Activated naive CD8-positive, alpha-beta T cell treated with anti-CD3 and anti-CD28 coated beads, Interleukin-2, amount 50 U/mL, for 16 hours (primary cell): ENCODE measurements at places on chromosomes 11 and 22.

- no peak for DNase-seq
Observed at GRCh38 chr11:55624531-55624930, 10.4 kb upstream of the OR4P4 start.

DNA sequence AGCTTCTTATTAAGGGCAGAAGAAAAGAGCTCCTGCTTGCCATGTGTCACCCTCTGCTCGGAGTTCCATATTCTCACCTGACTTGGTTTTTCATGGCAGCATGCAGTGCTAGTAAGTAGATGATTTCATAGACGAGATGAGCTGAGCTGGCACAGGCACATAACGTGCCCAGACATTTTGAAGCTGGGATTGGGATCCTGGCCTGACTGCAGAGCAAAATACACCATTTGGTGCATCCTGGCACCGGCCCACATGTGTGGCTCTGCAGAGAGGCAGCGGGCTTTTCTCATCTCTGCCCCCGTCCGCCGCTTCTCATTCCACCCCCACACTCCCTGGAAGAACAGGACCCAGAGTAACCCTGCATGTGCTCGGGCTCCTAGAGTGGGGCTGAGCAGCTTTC lies 24.8 kb downstream of the FAM118A start:
- no peak for DNase-seq

DNA sequence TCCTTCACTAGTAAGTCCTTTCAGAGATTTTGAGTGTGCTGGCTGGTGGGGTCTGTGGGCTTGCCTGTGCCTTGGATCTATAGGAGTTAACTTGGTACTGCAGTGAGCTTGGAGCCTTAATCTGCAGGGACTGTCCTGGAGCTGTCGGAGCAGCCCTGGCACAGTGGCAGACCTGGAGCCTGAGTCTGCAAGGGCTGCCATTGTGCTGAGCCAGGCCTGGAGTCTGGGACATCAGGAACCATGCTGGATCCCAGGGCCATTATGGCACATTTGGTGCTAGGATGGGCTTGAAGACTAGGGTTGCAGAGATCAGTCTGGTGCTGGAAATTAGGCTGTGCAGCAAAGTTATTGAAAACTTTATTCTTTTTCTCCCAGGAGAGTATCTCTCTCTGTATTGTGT lies 665.4 kb downstream of the METTL15 start:
- no peak for DNase-seq

DNA sequence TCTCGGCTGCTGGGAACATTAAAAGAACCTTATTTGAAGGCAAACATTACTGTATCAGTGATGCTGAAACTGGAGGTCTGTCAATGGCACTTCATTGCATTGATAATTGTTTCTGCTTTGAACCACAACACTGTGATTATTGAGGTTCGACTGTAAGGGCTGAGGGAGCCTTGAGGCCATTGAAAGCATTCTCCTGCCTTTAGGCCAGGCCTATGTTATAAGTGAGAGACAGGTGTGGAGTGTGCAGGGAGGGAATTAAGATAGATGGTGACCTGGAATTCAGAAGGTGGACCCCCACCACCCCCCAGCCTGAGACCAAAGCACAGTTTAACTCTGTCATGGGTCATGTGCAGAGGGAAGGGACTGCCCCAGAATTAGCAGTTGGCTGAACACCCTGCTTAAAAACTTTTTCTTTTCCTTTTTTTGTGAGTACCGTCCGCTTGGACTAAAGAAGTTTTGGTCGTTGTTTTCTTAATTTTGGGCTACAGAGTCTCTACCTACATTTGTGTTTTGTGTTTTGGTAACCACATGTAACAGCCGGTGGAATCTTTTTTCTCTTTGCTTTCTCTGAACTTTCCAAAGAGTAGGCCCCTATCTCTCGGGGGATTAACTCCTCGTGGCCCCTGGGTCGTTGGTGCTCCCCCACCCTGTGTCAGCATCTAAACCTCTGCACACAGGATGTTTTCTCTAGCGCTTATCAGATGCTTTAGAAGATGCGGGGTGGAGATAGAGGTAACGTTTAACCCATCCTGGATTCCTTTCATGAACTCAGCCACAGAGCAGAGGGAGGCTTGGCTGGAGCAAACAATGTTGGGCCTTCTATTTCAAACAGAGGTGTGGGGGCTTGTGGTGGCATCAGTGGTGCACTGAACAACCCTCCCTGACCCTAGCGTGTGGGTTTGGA lies 43.7 kb downstream of the ZBTB16 start:
- no peak for DNase-seq

DNA sequence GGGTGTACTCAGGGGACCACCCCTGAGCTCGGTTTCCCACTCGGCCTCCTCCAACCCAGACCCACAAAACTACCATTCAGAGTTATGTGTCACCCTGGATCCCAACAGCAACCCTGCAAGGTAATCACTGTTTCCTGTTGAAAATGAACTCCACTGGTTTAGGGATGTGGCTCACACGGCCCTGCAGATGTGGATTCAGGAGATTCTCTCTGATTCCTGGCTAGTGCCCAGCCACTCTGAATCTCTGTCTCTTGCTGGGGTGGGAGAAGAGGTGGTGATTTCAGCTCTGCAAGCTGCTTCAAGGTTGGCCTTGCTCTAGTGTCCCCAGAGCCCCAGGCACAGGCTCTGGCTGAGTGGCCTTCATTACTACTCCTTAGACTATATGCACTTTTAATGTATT lies 1231.6 kb downstream of the TBC1D22A start:
- DNase-seq = no peak

- no peak for DNase-seq
Observed at GRCh38 chr11:102470251-102470650, 17.7 kb upstream of the TMEM123 start.

- DNase-seq = no peak
Observed at GRCh38 chr11:82811369-82811768, 77.7 kb upstream of the FAM181B start.

DNA sequence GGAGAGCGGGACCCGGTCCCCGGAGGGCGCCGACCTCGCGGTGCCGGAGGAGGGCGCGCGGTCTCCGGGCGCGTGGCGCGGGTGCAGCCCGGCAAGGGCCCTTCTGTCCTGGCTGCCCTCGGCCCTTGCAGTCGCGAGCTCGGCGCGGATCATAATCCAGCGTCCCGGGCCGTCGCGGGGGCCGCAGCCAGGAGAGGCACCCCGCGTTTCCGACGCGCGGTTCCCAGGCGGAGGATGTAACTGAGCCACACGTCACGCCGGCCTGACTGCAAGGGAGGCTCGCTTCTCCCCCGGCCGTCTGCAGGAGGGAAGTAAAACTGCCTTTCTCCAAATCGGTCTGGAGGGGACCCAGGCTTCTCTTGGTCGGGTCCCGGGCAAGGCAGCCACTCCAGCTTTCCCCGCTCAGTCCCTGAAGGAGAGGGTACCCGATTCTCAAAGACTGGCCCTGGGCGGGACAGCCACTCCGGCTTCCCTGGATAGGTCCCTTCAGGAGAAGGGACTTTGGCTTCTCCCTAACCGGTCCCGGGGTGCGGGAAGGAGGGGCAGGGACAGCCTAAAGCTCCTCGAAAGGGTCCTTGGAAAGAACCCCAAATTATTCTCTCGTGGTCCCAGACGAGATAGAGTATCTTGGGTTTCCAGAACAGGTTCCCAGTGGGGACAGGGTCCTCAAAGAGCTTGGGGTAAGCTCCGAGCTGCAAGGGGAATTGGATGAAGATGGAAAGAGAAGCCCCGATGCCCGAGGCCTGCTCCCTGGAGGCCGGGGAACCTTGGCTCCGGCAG lies 836 bp downstream of the SPON1 start:
- DNase-seq = no peak

- no peak for DNase-seq
Observed at GRCh38 chr11:10856689-10857458, 979 bp downstream of the ZBED5 start.

GRCh38 chr11:58125469-58125868 lies at the start of gene OR9I1:
Gene OR9I1 (minus strand): TSS chr11:58125530. CDS start chr11:58119444, 6,086 bp downstream.
- DNase-seq = no peak

- DNase-seq = no peak
Observed at GRCh38 chr11:118240999-118241763, 11.0 kb downstream of the MPZL3 start.

GRCh38 chr11:75279273-75279672 lies 38.7 kb downstream of the TPBGL start:
- no peak for DNase-seq

DNA sequence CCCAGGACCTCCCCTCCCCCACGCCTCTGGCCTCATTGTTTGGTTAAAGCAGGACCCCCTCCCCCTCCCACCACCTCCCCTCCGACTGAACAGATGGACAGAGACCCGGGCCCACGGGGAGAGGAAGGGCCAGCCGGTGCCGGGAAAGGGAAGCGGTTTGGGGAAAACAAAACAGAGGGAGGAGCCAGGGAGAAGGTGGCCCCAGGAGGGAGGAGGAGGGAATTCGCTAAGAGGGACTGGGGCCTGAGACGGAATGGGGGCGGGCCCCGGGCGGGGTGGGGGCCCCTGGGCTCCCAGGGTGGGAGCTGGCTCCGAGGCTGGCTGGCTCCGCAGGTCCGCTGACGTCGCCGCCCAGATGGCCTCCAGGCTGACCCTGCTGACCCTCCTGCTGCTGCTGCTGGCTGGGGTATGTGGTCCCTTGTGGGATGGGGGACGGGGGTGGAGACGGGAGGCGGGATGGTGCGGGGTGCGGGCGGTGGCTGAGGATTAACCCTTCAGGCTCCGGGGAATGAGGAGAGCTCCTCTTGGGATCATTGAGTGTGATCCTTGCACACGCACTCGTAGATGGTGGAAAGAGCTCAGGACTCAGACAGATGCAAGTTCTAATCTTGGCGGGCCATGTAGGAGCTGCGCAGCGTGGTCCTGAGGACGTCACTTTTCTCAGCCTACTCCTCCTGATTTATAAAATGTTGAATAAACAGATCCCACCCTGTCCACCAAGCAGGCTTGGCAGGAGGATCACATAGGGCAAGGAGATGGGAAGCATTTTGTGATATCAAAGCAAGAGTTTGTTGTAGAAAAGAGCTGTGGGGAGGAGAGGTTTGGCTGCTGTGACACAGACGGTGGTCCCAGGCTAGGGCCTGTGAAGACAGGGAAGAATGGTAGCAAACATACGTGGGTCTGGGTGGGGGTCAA lies 688 bp downstream of the SERPING1 start:
- no peak for DNase-seq

- DNase-seq = no peak
Observed at GRCh38 chr11:68665436-68665835, 18.9 kb upstream of the GAL start.

DNA sequence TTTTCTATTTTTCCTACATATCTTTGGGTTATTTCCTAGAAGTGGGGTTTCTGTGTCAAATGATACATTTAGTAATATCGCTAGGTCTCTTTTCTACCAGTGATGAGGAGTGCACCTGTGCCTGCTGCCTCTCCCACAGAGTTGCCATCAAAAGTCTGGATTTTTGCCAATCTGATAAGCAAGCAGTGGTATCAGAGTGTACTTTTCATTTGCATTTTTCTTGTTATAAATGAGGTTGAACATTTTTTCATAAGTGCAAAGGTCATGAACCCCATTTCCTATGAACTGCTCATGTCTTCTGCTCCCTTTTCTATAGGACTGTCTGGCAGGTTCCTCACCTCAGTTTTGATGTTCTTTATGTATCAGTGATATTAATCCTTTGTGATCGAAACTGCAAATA lies 1.7 kb downstream of the TRPM5 start:
- DNase-seq = no peak

DNA sequence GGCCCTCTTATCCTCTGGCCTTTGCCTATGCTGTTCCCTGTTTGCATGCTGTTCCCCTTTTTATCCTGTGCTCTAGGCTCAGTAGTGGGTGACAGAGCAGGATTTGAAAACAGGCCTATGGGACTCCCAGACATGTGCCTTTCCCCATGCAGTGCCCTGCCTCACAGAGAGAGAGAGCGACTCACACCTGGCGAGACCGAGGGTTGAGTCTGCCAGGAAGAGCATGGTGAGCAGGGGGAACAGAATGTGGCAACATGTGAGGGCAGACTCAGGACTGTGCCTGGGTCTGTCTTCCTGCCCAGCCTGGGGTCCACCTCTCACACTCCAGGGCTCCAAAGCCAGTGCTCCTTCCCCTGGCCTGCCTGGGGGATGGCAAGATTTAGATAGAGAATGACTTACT lies 75.0 kb downstream of the NFAM1 start:
- no peak for DNase-seq

DNA sequence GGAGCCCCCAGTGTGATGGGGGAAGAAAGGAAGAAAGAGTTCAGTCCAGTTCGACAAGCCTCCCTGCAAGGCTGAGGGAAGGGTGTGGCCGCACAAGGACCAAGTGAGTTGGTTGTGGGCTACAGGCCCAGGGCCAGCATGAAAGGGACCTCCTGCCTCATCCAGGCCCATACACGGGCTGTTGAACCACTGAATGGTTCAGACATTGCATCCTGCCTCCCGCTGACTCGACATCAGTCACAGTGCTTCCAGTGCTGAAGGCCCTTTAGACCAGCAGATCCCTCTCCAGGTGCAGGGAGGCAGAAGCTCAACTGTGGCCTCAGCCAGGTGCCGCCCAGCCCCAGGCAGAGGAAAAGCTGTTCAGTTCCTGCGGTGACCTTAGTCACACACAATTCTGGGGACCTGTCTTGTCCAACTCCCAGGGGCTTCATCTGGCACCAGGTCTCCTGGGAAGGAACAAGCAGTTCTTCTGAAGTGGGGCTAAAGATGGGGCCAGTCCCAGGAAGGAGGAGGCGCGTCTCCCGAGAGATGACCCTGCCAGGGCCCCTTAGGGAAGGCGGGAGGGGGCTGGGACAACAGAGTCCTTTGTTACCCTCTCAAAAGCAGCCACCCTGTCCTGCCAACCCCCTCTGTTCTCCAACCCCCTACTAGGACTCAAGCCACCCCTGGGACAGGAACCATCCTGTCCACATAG lies 6.6 kb downstream of the ARRB1 start:
- DNase-seq = no peak

DNA sequence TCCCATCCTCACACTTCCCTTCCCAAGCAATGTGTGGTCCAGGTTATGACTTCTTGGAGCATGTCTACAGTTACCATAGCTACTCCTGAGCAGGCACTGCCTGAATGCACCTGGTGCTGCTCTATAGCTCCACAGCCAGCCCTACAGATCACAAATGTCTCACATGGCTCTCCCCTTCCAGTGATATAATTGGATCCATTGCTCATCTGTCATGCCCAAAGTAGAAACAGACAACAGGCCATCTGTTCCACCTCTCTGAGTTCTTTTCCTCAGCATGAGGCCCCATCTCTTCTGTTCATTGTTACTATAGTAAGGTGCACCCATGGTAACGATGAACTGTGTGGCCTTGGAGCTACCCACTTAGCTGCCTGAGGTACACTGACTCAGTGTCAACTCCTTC lies 320.3 kb upstream of the ZC3H12C start:
- no peak for DNase-seq

DNA sequence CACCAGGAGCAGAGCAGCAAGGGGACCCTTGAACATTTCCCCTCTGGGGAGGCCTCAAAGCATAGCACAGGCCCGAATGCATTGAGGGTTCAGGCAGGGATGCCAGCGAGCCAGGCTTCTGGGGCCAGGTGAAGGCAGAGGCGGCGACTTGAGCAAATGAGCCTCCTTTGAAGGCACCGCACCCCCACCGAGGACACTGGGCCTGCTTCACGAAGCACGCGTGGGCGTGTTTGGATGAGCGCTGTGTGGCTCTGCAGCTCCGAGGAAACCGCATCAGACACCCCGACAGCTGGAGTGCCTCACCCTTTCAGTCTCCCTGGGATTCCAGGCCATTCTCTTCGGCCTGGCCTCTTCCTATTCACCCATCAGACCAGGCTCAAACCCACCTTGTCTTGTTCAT lies 301.8 kb downstream of the NTM start:
- DNase-seq = no peak

- DNase-seq = no peak
Observed at GRCh38 chr22:45516163-45516562, 13.5 kb downstream of the FBLN1 start.

GRCh38 chr11:29449281-29450074 lies 567.4 kb downstream of the KCNA4 start:
- DNase-seq = no peak

GRCh38 chr11:83736684-83737083 lies 450.5 kb upstream of the CCDC90B start:
- DNase-seq = no peak

GRCh38 chr22:48313175-48313830 lies 1514.4 kb downstream of the BRD1 start:
- DNase-seq = no peak
